Fibroblast of skin of left quadriceps (primary cell): ENCODE measurements at places on chromosomes 6 and 20.

DNA sequence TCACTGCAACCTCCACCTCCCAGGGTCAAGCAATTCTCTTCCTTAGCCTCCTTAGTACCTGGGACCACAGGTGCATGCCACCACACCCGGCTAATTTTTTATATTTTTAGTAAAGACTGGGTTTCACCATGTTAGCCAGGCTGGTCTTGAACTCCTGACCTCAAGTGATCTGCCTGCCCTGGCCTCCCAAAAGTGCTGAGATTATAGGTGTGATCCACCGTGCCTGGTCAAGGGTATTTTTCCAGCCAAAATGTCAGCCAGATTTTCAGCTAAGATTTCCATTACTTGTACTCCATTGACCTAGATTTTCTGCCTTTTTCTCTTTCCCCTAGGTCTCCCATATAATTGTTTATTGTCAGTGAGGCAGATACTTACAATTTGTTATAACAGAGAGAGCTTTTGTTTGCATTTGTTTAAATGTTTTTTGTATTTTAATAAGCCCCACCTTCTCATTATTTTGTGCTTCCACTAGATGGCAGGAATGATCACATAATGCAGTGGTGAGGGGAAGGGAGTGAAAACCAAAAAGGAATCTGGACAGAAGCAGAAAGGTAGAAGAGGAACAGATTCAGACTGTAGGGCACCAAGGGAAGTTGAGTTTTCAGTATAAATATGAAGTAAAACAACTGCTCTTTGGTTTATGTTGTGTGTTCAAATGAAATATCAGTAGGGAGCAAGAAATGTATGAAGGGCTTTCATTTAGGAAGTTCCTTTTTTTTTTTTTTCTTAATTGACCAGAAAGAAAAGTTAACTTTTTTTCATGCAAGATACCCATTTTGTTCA is 29.7 kb downstream of the RPF2 start:
- peak; percentile 30 for DNase-seq

DNA sequence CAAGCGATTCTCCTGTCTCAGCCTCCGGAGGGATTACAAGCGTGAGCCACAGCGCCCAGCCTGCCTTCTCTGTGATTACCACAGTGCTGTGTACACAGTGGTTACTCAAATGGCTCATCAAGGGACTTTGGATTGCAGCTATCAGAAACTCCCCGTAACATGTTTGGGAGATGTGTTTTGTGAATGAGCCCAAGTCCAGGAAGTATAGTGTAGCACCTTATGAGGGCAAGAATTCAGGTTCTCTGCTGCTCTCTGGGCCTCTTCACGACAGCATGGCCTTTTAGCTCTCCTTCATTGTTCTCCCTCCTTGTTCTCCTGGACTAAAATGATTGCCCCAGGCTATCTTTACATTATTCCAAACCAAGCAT is 34.1 kb upstream of the RPL7L1 start:
- no peak for DNase-seq

- peak; percentile 44 for DNase-seq
Measured at GRCh38 chr6:77466055-77466450, 2.8 kb upstream of the HTR1B start.

DNA sequence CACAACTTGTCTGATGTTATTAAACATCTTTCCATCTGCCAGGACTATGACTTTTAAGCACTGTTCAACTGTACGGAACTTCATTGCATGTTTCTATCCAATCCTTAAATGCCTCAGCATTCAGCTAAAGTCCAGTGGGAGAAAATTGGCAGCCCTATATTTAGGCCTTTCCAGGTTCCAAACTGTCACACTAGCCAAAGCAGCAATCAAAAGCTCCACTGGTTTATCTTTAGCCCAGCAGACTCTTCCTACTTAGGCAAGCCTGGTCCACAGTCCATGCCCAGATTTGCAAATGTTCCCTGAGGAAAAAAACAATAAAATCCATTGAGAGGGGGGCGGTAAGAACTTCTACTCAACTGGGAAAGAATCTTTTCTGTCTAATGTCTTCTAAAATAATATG is 349.1 kb upstream of the GJE1 start:
- no peak for DNase-seq

DNA sequence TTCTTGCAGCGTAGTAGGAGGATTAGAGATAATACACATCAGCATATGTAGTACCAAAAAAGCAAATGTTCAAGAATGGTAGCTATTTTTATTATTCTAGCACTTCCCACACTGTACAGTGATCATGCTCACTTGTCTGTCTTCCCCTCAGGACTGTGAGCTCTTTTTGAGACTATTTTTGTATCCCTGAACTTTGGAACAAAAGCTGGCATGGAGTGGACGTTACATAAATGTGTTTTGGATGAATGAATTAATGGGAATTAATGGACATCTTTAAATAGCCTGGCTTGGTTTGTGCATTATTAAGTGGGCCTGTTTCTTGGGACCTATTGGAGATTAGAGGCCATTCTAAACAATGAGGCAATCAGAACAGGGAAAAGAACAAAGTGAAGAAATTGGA is 243.7 kb downstream of the CD83 start:
- no peak for DNase-seq

- DNase-seq, result no peak
Measured at GRCh38 chr6:79842376-79843040, 104.8 kb downstream of the ELOVL4 start.

DNA sequence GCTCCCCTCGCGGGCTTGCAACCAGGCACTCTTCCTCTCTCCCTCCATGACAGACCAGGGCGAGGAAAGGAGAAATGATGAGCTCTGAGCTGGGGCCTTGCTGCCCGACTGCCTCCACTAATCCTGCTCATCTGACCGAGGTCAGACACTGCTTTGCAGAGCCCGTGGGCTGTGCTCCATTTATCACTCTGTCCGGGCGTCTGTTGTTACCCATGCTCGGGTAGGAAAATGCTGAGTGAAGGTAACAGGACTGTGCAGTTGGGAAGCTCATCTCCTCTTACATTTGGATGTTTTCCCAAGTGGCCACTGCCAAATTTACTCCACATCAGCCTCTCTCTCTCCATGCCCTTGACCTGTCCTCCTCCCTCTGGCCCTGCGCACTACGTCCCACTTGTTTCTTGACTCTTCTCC is 14.6 kb downstream of the RPS6KA2 start:
- DNase-seq, result no peak

GRCh38 chr20:44188752-44189151 is 1.8 kb upstream of the JPH2 start:
- DNase-seq, result no peak

DNA sequence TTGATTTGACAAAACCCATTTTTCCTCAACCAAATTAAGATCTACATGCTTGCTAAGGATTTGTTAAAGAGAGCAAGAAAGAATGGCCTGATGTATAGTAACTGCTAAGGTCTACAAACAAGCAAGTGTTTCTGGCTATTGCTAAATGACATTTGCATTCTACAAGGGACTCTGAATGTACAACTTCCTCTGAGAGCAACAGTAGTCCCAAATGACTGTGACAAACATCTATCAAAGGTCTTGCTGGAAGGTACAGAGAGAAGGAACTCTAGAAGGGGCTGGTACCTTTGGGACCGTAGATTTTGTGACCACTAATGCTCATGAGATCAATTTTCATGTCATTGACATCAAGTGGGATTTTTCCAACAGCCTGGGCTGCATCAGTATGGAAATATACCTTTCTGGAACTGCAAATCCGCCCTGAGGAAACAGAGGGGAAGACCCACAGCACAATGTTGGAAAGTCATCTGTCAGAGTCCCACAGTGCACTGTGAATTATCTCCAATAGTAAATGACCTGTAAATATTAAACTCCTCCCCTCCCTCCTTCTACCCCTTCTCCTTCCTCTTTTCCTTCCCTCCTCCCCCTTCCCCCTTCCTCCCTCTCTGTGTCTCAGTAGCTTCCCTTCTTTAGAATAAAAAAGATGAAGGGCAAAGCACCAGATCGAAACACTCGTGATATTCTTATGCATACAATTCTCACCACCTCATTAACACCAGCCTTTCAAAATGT is 15.9 kb upstream of the CPNE1 start:
- no peak for DNase-seq

DNA sequence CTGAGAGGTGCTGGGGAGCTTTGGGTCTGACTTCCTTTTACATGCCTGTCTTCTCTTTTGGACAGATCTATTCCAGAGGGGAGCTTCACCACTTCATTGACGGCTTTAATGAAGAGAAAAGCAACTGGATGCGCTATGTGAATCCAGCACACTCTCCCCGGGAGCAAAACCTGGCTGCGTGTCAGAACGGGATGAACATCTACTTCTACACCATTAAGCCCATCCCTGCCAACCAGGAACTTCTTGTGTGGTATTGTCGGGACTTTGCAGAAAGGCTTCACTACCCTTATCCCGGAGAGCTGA is 13.1 kb downstream of the PRDM1 start:
- DNase-seq, result no peak

GRCh38 chr6:28383235-28384142 is 16.1 kb downstream of the ZSCAN12 start:
- no peak for DNase-seq

DNA sequence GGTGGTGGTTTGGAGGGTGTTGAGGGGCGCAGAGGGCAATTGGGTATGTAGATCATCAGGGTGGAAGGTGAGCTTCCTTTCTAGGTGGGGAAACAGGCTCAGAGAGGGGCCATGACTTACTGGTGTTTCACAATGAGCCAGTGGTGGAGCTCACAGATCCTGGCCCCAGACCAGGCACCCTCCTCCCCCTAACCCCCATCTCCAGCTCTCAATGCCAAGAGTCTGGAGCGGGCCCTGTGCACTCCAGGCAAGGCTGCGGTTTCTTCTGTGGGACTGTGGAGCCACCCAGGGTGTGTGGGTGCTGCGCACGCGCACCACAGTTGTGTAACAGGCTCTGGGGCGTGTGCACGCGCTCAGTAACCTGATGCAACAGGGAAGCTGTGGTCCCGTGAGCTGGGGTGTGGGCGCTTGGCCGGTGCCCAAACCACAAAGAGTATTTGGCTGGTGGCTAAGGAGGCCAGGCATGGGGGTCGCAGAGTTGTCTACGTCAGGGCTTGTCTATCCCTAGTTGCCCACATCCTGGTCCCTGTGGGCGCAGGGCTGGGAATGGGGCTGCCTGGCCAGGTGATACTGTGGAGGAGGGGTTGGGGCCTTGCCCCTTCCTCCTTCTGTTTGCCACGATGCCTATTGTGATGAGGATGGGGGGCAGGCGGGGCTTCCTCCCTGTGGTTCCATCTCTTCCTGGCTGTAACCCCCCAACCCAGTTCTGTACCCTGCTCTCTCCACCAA is 37.5 kb upstream of the MRPS18A start:
- peak; percentile 92 for DNase-seq

- no peak for DNase-seq
Measured at GRCh38 chr6:126886106-126886505, 232.4 kb upstream of the RSPO3 start.

DNA sequence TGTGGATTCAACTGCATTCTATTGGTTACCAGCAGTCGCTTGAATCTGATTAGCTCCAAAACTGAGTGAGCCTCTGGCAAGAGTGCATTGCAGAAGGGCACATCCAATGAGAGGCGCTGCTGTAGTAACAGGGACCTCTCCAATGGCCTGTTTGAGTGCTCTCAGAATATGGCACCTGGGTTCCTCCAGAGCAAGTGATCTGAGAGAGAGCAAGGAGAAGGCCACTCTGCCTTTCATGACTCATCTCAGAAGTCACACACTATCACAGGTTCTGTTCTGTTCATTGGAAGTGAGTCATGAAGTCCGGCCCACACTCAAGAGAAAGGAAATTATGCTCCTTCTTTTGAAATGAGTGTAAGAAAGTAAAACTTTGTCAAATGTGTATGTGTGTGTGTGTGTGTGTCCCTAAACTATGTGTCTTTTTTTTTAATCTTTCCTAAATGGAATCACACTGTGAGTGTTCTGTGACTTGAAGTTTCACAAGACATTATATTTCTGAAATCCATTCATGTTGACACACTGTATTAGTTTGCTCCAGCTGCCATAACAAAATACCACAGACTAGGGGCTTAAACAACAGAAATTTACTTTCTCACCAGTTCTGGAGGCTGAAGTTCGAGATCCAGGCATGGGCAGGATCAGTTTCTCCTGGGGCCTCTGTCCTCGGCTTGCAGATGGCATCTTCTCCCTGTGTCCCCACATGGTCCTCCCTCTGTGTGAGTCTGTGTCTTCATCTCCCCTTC is 138.3 kb upstream of the CDYL start:
- DNase-seq, result peak; percentile 4

- DNase-seq, result no peak
Measured at GRCh38 chr20:49281059-49281912, 3.4 kb upstream of the ZNFX1 start.

GRCh38 chr6:22133357-22133756 is 163.5 kb downstream of the PRL start:
- DNase-seq, result no peak

GRCh38 chr20:64239449-64240242 is 15.9 kb upstream of the PCMTD2 start:
- DNase-seq, result no peak

- DNase-seq, result no peak
Measured at GRCh38 chr6:168284187-168284586, 35.4 kb downstream of the DACT2 start.

DNA sequence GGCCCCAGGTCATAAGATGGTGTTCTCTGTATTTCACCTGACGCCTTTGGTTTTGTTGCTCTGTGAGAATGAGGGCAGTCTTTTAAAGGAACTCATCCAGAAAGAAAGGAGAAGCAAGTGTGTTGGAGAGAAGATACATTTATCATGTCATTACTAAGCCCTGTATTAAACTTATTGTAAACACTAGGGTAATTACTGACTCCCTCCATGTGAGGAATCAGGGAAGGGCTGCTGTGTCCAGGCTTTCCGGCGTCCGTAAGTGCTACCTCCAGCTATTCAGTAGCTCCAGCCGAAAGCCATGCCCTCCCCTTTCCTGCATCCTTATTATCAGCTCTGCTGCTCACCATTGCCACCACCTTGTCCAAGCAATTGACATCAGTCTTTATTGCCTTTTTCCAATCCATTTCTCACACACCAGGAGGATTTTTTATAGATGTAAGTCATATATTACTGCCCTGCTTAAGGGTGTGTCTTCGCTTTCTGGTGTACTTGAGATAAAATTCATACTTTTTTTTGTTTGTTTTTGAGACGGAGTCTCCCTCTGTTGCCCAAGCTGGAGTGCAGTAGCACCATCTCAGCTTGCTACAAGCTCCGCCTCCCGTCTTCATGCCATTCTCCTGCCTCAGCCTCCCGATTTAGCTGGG is 94.7 kb downstream of the RPP40 start:
- no peak for DNase-seq

GRCh38 chr6:44820321-44820720 is 432.8 kb downstream of the CDC5L start:
- DNase-seq, result no peak

- DNase-seq, result no peak
Measured at GRCh38 chr6:26170951-26171841, 84.0 kb downstream of the HFE start.

DNA sequence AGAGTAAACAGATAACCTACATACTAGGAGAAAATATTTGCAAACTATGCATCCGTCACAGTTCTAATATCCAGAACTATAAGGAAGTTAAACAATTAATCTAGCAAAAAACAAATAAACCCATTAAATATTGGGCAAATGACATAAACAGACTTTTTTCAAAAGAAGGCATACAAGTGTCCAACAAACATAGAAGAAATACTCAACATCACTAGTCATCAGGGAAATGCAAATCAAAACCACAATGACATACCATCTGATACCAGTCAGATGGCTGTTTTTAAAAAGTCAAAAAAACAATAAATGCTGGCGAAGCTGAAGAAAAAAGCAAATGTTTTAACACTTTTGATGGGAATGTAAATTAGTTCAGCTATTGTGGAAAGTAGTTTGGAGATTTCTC is 1117.7 kb upstream of the MAP3K7 start:
- peak; percentile 34 for DNase-seq
